H9 (cell line): ENCODE measurements at places on chromosomes 7 and 10. TPM values are rescaled to one million over a fixed set of nuclear protein-coding genes. Genes with fewer than 3 reads are reported as not detected.

Gene HMX2
- total RNA-seq, result 0.35 and 0.46 TPM in 2 replicates

DNA sequence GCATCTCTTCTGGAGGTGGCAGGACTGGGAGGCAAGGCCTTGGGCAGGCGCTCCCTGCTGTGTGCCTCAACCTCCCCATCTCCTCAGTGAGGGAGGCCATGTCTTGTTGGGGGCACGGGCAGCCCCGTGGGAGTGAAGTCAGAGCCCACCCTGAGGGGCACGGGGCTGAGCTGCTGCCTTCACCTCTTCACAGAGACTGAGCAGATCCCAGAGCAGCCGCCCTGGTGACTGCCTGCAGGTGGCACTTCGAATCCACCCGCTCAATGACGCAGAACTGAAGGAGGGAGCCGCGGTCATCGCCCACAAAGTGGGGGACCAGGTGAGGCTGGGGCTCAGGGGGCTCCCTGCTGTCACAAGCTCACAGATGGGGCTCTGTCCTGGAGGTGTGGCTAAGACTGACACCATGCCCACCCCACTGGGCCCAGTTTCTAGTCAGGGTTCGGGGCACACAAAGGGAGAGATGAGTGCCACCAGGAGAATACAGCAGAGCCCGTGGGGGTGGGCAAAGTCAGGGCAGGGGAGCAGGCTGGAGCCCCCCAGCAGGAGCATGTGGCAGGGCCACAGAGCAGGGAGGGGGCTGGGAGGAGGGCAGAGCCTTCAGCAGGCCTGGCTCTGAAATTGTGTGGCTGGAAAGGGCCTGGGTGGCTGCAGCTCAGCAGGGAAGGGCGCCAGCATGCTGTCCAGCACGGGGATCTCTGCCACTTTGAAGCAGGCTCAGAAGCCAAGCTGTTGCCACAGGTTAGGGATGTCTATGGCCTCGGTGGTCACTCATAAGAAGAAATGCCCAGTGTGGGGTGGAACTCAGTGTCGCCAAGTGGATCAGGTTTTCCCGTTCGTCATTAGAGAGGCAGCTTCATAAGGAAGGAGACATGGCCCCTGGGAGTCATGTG is 18.8 kb upstream of the CHST12 start:
- no peak for DNase-seq

DNA sequence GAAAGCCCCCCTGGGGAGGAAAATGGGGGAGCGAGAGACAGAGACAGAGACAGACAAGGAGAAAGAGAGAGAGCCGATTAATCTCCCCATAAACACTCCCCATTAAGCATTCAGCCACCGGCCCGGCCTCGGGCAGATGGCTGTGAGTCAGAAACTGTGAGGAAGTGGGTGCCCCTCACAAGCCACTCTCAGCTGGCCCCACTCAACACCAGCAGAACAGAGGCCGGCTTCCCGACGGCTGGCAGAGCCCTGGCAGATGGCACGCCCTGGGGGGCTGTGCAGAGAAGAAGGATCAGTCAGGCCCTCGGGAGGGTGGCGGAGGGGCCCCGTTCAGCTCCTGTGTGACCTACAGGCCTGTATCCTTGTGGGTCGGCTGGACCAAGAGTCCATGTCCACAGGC is 41.2 kb downstream of the CAMK2B start:
- DNase-seq, result peak; percentile 20

- no peak for DNase-seq
Measured at GRCh38 chr7:94389381-94389780, 5.3 kb upstream of the COL1A2 start.

Gene NEURL1
- total RNA-seq, result 0.92 and 1.2 TPM in 2 replicates

DNA sequence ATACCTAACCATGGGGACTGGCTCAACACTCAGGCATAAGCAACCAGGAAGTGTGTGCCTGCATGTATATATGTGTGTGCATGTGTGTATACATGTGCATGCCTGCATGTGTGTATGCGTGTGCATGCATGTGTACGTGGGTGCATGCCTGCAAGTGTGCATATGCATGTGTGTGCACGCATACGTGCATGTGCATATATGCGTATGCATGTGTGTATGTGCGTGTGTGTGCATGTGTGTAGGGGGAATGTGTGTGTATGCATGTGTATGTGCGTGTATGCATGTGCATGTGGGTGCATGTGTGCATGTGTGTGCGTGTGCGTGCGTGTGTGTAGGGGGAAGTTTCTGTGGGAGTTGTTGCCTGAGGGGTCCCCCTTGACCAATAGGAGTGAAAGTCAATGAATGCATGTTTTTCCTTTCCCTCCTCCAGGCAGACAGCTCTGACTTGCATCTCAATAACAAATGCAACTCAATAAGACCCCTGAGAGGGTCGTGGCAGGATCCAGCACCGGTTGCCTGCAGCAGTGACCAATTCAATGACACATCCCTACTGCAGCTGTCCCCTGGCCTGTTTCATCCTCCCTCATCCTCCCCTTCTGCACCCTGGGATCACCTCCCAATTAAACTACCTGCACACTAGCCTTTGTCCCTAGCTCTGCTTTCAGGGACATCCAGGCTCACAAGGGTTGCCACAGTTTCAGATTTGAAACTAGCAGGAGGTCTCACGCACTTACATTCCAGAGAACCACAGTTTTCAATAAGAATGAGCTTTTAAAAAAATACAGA is 27.0 kb upstream of the FZD8 start:
- DNase-seq, result peak; percentile 33

Gene CRTAC1
- total RNA-seq, result 0.46 and 0.48 TPM in 2 replicates

GRCh38 chr10:128064970-128065580 is 61.1 kb downstream of the MKI67 start:
- no peak for DNase-seq

Gene GJC3
- 1.4 and 2.3 TPM in 2 replicates for total RNA-seq
